ENCODE measurements at places on chromosomes 5 and 9. TPM values are rescaled to one million over a fixed set of nuclear protein-coding genes. Genes with fewer than 3 reads are reported as not detected.

DNA sequence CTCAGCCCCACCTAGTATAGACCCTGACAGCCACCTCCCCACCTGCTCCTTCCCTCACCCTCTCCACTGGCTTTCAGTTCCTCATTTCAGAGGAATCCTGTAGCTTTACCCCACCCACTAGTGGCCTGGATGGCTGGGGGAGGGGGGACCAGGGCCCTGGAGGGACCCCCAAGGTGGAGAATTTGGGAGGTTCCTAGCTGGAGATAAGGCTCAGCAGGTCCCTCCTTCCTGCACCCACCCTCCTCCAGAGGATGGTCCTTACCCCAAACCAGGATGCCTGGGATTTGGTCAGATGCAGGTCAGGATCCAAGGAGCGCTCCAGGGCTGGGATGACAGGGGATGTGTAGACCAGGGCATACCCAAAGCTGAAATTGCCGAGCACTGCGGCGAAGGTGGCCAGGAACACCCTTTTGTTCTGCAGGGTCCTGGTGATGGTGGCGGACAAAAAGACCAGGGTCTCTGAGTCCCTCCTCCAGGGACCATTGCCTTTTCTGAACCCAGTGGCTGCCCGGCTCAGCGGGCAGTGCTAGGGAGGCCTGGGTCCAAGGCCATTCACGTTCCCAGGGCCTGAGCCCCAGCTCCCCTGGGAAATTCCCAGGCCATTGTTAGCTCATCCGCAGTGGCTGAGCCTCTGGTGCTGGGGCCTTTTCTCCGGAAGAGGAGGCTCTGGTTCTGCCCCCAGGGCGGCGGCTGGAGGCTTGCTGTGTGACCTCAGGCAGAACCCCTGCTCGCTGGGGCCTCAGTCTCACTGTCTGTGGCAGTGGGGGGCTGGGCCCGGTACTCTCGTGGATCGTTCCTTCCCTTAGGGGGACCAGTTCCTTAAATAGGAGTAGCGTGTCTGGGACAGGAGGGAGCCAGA, 678 bp downstream of the SLC2A6 start:
- DNase-seq, result peak; percentile 75
- H3K4me3 ChIP-seq, result peak overlapping the region; percentile 74
- H3K4me1 ChIP-seq, result peaks cover 31% of the 10 kb centered on the region

DNA sequence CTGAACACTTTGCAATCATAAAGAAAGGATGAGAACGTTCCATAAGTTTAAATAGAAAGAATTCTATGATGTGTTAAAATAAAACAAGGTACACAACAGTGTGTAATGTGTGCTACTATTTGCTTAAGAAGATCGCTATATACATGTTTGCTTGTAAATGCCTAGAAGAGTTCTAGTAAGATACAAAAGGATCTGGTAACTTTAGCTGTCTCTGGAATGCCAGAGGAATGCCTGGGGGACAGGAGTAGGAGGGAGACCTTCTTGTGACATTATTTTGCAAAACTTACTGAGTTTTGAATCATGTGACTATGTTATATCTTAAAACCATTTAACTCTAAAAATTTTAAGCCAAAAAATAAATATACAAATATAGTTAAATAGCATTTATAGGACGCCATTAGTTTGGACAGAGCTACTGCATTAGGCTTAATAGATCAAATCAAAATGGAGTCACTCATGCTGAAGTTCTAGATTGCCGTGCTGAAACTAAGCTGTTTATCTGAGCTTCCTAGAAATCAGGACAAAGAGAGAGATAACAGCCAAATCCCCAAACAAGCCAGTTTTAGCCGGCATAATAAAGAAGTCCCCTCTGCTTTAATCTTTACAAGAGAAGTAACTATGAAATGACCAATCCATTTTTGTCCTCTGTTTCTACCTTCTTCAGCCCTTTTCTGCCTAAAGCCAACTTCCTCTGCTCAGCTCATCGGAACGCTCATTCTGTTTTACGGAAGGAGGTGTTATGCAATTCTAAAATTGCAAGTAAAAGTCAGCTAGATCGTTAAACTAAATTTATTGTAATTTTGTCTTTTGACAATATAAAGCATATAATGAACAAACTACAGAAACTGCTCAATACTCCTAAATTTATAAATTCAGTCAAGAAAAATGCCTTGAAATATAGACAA, 44.8 kb downstream of the LIX1 start:
- no peaks in the 10 kb centered on the region for H3K27me3 ChIP-seq
- H3K4me3 ChIP-seq, result no peak overlapping the region
- H3K36me3 ChIP-seq, result peaks cover 6% of the 10 kb centered on the region
- H3K27ac ChIP-seq, result no peak overlapping the region

Gene SLC25A2
- 3.6 TPM for total RNA-seq

Gene RNF183
- total RNA-seq, result 0.39 TPM

Gene NMUR2
- total RNA-seq, result not detected

- no peak overlapping the region for H3K4me3 ChIP-seq
- peaks cover 3% of the 10 kb centered on the region for H3K27me3 ChIP-seq
- no peak for DNase-seq
- no peak overlapping the region for H3K27ac ChIP-seq
- H3K4me1 ChIP-seq, result no peaks in the 10 kb centered on the region
Measured at GRCh38 chr5:81800797-81801196, 49.9 kb upstream of the SSBP2 start.

Gene TNIP1
- total RNA-seq, result 295 TPM

DNA sequence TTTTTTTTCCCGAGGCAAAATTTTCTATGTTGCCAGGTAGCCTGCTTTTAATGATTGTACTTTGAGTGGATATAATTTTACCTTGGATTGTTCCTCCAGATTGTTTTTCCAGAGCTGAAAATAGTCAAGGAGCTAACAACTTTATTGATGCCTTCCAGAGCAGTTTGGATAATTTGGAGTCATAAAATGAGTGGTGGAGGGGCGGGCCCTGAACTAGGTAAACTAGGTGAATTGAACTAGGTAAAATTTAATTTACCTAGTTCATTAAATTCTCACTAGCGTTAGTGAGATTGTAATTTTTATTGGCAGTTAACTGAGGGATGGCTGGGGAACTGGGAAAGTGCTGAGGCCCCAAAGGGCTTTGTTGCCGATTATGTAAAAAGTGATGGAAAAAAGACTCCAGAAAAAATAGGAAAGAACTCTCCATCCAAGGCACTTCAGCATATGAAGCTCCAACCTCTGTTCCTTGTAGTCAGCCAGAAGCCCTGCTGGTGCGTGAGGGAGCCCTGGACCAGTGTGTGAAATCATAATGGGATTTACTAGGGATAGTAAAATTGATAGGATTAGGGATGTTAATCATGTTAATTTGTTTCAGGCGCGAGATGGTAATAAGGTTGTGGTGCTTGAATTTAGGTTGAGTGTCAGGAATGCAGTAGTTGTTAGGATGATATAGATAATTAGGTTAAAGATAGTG, 1.7 kb downstream of the DNAJC25 start:
- H3K36me3 ChIP-seq, result no peaks in the 10 kb centered on the region
- H3K4me1 ChIP-seq, result peaks cover 15% of the 10 kb centered on the region
- no peaks in the 10 kb centered on the region for H3K27me3 ChIP-seq
- no peak overlapping the region for H3K27ac ChIP-seq
- no peak for DNase-seq
- H3K4me3 ChIP-seq, result no peak overlapping the region

Gene CNTNAP3
- 0.94 TPM for total RNA-seq

GRCh38 chr5:143314099-143314498, 89.4 kb downstream of the NR3C1 start:
- no peaks in the 10 kb centered on the region for H3K27me3 ChIP-seq
- H3K36me3 ChIP-seq, result no peaks in the 10 kb centered on the region
- peaks cover 12% of the 10 kb centered on the region for H3K4me1 ChIP-seq
- DNase-seq, result no peak

GRCh38 chr9:4666042-4666699, at the start of gene SPATA6L:
Gene SPATA6L, minus strand, starts transcription at chr9:4666480. Its CDS starts 230 bp downstream, at chr9:4666250.
- DNase-seq, result peak; percentile 58
- no peaks in the 10 kb centered on the region for H3K36me3 ChIP-seq
- no peak within 1 kb of the TSS for H3K27ac ChIP-seq
- H3K4me1 ChIP-seq, result peaks cover 50% of the 10 kb centered on the region
- H3K4me3 ChIP-seq, result peak within 1 kb of the TSS; percentile 2

GRCh38 chr9:70868661-70869652, 252.5 kb downstream of the TRPM3 start:
- no peak overlapping the region for H3K4me3 ChIP-seq
- no peak overlapping the region for H3K27ac ChIP-seq
- no peaks in the 10 kb centered on the region for H3K36me3 ChIP-seq
- no peaks in the 10 kb centered on the region for H3K4me1 ChIP-seq
- no peaks in the 10 kb centered on the region for H3K27me3 ChIP-seq
- DNase-seq, result no peak

DNA sequence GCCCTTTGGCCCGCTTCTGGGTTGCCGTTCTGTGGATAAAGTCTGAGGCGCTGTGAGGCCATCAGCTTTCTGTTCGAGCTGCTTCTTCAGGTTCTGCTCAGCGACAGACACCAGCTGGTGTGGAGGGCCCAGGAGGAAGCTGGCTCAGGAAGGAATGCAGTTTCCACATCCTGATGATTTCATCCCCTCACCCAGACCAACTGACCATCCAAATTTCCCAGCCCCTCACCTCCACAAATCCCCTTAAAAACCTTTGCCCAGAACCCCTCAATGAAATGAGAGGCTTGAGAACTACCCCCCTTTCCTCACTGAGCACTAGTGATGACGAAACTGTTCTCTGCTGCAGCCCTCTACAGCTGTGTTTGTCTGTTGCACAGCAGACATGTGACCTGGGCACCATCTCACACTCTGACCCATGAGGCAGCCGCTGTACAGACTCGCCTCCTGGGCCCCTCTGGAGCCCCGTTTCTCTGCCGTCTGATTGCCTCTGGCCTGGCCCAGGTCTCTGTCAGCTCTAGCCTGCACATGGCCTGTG, 45.4 kb downstream of the SPATA31C2 start:
- no peaks in the 10 kb centered on the region for H3K36me3 ChIP-seq
- no peak overlapping the region for H3K4me3 ChIP-seq
- no peaks in the 10 kb centered on the region for H3K4me1 ChIP-seq
- no peaks in the 10 kb centered on the region for H3K27me3 ChIP-seq
- DNase-seq, result no peak
- H3K27ac ChIP-seq, result no peak overlapping the region

- H3K4me3 ChIP-seq, result no peak overlapping the region
- peaks cover 15% of the 10 kb centered on the region for H3K4me1 ChIP-seq
- no peaks in the 10 kb centered on the region for H3K36me3 ChIP-seq
- H3K27ac ChIP-seq, result no peak overlapping the region
- no peak for DNase-seq
- H3K27me3 ChIP-seq, result no peaks in the 10 kb centered on the region
Measured at GRCh38 chr5:460273-460625, 17.3 kb downstream of the EXOC3 start.

DNA sequence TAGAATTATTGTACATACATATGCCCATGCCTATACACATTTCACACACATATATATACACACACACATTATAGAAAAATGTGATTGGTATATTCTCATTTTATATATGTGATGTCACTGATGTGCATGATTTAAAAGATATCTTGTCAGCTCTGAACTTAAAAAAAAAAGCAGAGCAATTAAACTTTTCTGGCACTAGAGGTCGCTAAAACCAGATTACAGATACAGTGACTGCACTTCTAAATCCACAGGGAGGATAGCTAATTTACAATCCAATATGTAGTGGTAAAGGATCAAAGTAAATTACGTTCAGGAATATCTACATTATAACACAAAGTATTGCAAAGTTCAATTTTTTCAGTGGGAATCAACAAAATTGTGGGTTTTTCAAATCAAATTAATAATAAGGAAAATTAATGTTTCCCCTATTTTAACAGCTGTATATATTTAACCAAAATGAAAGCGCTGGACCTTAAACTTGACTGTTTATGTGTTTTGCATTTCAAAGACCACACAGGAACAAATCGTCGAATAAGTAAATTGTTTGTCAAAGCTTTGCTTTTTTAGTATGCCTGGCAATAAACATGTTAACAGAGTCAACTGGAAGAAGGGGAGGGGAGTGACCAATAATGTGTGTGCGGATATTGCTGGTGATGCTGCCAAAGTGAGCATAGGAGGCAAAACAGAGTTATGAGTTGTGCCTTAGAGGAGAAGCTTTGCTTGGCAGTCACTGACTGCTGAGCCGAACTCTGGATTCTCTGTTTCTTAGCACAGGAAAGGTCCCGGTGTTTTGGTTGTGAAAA, 1201.4 kb upstream of the C9orf72 start:
- H3K27ac ChIP-seq, result no peak overlapping the region
- no peaks in the 10 kb centered on the region for H3K27me3 ChIP-seq
- no peak overlapping the region for H3K4me3 ChIP-seq
- H3K4me1 ChIP-seq, result no peaks in the 10 kb centered on the region

DNA sequence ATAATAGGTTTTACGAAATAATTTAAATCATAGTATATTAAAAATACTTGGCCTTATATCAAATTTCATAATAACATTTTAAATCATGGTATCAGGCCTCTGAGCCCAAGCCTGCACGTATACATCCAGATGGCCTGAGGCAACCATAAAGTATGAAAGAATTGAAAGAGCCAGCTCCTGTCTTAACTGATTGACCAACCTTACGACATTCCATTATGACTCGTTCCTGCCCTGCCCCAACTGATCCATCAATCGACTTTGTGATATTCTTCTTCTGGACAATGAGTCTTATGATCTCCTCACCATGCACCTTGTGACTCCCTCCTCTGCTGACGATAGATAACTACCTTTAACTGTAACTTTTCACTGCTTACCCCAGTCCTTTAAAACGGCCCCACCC, 545.0 kb downstream of the MTRR start:
- H3K27me3 ChIP-seq, result no peaks in the 10 kb centered on the region
- H3K36me3 ChIP-seq, result no peaks in the 10 kb centered on the region
- H3K4me1 ChIP-seq, result no peaks in the 10 kb centered on the region
- H3K27ac ChIP-seq, result no peak overlapping the region
- DNase-seq, result no peak

DNA sequence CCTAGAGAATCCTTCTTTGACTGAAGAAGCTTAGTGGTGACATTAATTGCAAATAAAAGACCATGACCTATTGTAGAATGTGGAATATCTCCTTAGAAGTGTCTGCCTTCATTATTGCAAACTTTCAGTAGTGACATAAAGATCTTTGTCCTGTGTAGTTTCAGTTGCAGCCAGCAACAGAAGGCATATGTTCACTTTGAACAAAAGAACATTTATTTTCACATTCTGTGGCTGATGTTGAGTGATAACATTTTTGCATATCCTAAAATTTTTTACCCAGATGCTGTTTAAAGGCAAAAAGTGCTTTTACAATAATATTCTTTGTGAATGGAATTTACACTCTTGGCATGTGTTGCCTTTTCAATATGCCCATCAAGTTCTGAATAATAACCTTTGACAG, 165.9 kb downstream of the TMC1 start:
- H3K36me3 ChIP-seq, result no peaks in the 10 kb centered on the region
- H3K4me3 ChIP-seq, result no peak overlapping the region
- H3K4me1 ChIP-seq, result no peaks in the 10 kb centered on the region
- H3K27me3 ChIP-seq, result no peaks in the 10 kb centered on the region
- H3K27ac ChIP-seq, result no peak overlapping the region
- DNase-seq, result no peak

Gene ELOVL7
- not detected for total RNA-seq

Gene WDR38
- total RNA-seq, result not detected

Gene FSTL4
- 6.7 TPM for total RNA-seq

Gene NR2F1
- total RNA-seq, result not detected

Gene IL4
- not detected for total RNA-seq

- no peak overlapping the region for H3K27ac ChIP-seq
- DNase-seq, result peak; percentile 8
- peaks cover 2% of the 10 kb centered on the region for H3K4me1 ChIP-seq
- no peaks in the 10 kb centered on the region for H3K36me3 ChIP-seq
- H3K4me3 ChIP-seq, result no peak overlapping the region
Measured at GRCh38 chr9:127883959-127884358, 6.5 kb upstream of the AK1 start.

- peaks cover 3% of the 10 kb centered on the region for H3K27me3 ChIP-seq
- H3K36me3 ChIP-seq, result no peaks in the 10 kb centered on the region
- H3K4me1 ChIP-seq, result no peaks in the 10 kb centered on the region
Measured at GRCh38 chr5:123227216-123227615, 138.2 kb downstream of the PRDM6 start.

Gene ENTPD2
- not detected for total RNA-seq
